Stimulated activated effector memory CD8-positive, alpha-beta T cell treated with anti-CD3 and anti-CD28 coated beads, Interleukin-12 subunit alpha, Interleukin-12 subunit beta, amount 100 ng/mL, for 72 hours (primary cell): ENCODE measurements at places on chromosomes 5 and 9.

DNA sequence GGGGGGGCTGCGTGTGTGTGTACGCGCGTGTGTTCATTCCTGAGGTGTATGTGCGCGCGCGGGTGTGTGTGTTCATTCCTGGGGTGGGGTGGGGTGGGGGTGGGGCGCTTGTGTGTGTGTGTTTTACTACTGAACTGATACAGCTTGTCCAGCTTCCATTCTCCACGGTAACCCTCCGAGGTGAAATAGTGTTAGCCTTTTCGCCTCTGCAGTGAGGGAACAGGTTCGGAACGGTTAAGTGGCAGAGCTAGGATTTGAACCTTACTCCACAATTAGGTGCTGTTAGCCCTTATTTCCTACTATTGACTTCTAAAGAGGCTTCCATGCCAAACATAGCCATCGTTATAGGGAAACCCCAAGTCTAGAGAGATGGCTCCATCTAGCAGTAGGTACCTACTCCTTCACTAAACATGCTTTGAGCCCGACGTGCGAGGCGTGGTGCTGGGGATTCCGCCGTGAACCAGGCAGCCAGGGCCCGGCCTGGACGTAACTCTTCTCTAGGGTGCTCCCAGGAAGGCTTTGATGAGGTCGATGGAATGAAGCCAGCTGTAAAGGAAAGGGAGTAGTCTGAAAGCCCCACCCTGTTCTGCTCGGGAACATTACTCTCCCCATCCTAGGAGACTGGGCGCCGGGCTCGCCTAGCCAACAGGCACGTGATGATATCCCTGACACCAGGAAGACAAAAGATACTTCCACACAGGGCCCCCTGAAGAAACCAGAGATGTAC lies 782 bp upstream of the SKP1 start:
- no peak for DNase-seq

- DNase-seq, result no peak
Measured at GRCh38 chr5:115190388-115190787, 20.7 kb upstream of the TRIM36 start.

DNA sequence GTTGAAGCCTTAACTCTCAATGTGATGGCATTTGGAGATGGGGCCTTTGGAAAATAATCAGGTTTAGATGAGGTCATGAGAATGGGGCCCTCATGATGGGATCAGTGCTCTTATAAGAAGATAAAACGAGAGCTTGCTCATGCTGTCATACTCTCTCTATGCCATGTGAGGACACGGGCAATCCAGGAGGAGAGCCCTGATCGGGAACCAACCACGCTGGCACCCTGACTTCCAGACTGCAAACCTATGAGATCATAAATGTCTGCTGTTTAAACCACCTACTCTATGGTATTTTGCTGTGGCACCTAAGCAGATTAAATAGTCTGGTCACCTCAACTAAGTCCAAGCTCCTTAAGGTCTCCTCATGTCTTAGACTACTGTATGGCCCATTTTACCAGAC lies 10.0 kb downstream of the HMGCS1 start:
- no peak for DNase-seq

GRCh38 chr5:159210846-159211245 lies 1.5 kb upstream of the RNF145 start:
- no peak for DNase-seq

- DNase-seq, result no peak
Measured at GRCh38 chr5:154356020-154356655, 89.7 kb upstream of the SAP30L start.

DNA sequence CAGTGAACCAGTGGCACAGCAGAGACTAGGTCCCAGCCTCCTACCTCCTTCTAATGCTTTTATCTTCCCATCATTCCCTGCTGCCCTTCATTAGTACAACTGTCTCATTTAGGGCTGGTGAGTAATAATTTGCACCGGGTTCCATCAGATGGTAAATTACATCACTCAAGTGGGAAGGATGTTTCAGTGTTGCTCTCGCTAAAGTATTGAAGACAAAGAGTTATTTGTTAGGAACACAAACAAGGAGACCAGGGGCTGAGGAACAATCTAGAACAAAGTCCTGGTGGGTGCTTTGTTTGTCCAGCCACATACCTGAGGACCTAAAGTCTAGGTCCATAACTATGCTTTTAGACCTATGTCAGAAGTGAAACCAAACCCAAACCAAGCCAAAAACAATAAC lies 52.4 kb downstream of the SEC61B start:
- DNase-seq, result no peak

DNA sequence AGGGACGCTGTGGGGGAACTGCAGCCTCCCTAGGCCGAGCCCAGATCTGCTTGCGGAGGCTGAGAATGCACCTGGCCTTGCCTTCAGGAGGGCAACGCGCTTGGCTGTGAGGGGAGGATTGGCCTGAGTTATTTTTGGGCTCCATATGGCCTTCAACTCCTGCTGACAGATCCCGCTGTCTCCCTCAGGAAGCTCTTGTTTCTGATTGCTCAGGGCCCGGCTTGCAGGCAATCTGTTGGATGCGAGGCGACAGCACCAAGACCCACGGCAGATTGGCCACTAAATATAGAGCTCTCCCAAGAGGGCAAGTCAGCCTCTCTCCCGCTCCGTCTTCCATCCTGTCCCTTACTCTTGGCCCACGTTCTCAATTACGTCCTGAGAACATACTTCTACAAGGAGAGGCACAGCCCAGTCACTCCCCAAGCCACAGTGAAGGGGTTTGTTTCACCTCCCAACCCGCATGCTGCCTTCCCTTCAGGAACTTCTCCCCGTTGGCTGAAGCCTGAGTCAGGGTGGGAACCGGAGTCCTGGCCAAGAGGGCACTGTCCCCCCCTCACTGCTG lies 53.6 kb downstream of the RASGEF1C start:
- no peak for DNase-seq

DNA sequence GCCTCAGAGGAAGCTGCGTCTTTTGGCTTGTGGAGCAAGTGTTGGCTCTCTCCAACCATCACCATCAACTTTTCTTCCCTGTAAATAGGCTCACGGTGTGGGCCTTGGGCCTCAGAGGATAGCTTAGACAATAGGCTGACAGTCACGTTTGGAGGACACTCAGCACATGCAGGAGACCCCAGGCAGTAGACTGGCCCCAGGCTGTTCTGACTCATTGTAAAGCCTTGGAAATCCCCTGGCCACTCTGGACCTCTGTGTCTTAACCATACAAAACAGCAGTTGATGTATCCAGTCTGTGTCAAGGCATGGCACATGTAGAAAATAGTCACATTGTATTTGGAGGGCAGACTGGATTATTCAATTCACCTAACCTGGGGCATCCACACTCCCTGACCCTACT lies 18.6 kb downstream of the CD74 start:
- DNase-seq, result no peak
